ENCODE measurements at places on chromosomes 11 and 22. TPM values are rescaled to one million over a fixed set of nuclear protein-coding genes. Genes with fewer than 3 reads are reported as not detected.

ZNRF3 gene
- total RNA-seq, result 9.5 TPM

ZPR1 gene
- total RNA-seq, result 48.6 TPM

SLC22A8 gene
- 2.4 TPM for total RNA-seq

- no peak for DNase-seq
These were observed 1363.4 kb downstream of the BRD1 start for GRCh38 chr22:48464246-48464645.

GAL3ST1 gene
- total RNA-seq, result 21.6 TPM
